ENCODE measurements at places on chromosomes 1 and 21.

- DNase-seq: no peak
Measured at GRCh38 chr1:205481629-205482151, 22.8 kb upstream of the CDK18 start.

DNA sequence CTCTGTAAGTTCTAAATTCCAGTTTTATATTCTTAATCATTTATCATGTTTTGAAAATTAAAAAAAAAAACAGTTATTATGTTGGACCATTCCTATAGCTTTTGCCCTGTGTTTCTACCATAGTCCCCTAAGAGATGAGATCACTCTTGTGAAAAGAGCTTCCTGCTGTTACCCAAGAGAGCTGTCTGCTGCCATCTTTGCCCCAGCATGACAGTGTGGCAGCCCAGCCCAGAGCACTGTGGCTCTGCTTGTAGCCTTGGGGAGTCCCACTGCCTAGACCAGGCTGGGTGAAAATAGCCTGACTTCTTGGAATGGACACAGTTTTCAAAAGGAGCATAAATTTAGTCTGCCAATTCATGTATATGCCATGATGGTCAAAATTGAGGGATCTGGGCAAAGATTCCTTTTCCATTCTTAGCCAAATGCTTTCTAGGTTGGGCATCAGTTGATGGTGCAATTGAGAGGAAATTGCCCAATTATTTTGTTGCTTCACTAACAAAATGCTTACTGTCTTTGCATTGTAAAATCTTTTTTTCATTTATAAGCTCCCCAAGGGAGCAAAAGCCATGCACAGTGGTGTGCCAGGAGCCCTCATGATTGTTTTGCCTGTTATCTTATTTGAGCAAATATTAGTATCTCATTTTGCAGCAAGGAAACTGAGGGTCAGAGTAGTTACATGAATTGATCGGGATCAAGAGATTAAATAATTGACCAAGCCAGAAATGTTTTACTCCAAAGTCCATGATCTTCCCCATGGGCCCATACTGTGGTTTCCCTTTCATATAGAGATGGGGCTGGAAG is 72.8 kb downstream of the ETS2 start:
- no peak for DNase-seq

DNA sequence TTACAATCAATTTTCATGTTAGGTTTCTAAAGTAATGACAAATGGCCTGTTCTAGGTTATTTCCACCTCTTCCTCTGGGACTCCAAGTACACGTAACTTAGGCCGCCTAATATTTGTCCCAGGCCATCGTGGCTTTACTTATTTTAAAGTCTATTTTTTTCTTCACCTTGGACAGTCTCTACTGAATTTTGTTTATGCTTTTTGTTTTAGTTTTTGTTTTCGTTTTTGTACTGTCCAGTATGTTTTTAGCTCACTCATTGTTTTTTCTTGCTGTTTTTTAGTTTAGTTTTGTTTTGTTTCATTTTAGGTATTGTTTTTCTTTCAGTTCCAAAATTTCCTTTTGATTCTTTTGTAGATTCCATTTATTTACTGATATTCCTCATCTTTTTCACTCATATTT is 187.7 kb upstream of the RNPC3 start:
- no peak for DNase-seq

GRCh38 chr1:31335007-31335406 is 37.9 kb downstream of the FABP3 start:
- DNase-seq: peak; percentile 66

- peak; percentile 67 for DNase-seq
Measured at GRCh38 chr1:151457911-151458801, 1.1 kb downstream of the POGZ start.

- DNase-seq: peak; percentile 12
Measured at GRCh38 chr1:158972841-158973240, 36.9 kb upstream of the IFI16 start.

DNA sequence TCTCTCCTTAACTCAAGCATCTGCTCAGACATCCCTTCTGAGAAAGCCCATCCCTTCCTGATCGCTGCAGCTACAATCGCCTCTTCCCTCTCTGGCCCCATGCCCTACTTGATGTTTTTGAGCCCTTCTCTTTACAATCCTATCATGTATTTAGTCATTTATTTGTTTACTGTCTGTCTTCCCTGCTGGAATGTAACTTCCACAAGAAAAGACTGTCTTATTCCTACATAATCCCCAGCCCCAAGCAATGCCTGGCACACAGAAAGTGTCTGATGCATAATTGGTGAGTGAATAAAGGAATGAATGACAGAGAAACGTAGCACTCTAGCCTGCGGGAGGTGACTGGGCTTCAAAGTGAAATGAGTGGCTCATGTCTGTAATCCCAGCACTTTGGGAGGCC is 25.4 kb downstream of the ECE1 start:
- no peak for DNase-seq

DNA sequence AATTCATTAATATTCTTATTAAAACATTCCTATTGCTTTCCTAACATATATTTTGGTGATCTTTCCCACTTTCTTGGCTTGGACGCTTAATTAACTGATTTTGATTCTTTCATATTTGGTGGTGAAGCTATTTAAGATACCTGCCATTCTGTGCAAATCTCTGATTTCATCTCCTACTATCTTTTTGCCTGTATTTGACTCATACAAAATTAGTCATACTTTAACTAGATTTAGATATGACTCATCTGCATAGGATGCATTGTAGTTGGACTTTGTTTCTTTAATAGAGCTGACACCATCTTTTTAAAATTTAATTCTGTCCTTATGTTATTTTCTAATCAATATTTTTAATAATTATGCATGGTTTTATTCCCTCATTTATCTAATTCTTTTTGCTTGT is 93.8 kb upstream of the PLPPR4 start:
- peak; percentile 82 for DNase-seq

GRCh38 chr1:34479731-34480130 is 275.1 kb upstream of the GJB5 start:
- DNase-seq: no peak

DNA sequence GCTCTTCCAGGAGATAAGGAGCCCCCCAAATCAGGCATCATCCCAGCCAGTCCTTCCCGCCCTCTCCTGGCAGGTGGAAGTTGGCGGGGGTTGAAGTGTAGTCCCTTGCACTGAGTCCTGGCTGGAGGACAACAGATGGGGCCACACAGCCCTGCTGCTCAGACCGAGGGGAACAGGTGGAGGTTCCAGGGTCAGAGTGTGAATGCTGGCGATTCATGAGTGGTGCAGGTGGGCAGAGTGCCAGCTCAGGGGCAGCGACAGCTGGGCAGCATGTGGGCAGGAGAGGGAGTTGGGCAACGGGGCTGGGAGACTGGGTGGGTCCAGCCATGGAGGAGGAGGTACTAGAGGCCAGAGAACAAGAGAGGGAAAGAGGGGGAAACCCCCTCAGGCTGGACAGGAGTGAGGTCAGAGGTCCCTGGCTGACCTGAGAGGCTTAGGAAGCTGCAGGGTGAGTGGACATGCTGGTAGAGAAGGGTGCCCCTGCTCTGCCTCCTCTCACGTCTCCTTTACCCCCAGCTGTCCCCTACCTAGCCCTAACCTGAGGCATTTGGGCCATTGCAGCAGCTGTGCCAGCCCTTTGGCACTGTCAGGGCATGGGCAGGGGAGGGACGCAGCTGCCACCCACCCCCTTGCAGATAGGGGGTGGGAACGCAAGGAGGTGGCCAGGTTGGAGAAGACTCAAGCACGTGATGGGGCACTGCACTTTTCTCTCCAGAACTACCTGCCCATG is 11.3 kb upstream of the ADORA1 start:
- DNase-seq: no peak

GRCh38 chr1:91541918-91542533 is 41.4 kb downstream of the CDC7 start:
- no peak for DNase-seq

DNA sequence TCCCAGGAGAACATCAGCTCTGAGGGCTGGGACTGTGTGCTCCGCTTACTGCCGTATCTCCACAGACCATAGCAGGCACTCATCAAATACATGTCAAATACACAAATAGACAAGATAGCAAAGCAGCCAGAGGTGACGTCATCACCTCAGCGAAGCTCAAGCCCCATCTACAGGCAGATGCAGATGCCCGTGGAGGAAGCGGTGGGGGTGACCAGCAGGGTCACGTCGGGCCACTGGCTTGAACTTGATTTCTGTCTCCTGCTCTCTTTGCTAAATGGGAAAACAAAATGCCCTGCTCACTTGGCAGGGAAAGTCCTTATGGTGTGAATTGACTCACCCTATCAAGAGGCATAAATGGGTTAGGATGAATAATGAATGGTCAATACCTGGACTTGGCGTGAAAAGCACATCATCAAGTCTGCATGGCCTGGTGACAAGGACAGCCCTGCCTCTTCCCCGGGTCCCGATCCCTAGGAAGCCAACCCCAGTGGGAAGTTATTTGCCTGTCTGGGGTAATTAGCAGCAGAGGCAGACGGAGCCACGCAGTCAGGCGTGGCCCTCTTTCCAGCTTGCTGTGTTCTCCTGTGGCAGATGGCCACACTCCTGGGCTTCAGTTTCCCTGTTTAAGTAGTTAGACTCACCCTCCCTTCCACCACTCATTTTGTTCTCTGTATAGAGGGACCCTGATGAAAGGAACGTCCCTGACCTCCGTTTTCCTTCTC is 536.0 kb downstream of the NPHP4 start:
- DNase-seq: no peak

DNA sequence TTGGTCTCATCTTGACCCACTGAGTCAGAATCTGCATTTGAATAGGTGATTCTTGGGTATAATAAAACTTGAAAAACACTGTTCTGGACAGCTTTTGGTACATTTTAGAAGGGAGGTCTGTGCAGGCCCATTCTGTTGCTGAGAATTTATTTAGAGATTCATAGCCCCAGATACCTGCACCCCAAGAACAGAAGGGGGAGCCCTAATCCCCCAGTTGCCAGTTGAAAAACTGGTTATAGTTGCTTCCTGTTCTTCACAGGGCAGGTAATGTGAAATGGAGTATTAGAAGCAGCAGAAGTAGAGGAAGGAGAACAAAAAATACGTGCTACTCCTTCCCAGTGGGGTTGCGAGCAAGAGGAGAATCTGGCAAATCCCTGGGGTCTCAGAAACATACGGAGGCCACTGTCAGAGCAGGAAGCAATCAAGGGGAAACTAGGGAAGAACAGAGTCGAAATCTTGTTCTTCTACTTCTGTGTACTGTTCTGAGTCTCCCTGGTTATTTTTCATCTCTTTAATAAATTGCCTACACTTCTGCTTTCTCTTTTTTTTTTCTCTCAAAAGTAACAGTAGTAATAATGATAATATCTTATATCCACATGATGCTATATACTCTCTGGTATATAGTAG is 4.6 kb upstream of the CLCA2 start:
- peak; percentile 36 for DNase-seq

GRCh38 chr1:161728376-161729226 is 7.3 kb downstream of the FCRLB start:
- DNase-seq: no peak

DNA sequence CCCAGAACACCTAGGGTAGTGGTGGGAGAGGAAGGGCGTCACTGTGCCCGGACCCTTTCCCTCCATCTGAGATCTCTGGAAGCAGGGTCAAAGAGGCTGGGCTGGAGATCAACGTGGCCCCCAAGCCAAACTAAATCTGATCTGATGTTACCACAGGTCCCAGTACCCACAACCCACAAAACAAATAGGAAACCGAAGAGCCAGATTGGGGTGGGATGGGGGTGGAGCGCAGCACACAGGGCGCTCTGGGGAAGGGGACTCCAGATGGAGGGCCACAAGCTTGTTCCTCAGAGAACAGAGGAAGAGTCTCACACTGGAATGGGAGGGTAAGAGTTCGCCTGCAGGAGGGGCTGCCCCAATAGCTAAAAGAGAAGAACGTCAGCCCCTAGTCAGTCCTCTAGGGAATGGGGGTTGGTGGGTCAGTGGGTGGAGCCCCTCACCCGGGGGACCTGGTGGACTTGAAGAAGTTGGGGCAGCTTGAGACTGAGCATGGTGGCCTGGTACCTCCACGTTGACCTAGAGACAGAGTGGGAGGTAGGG is 1.5 kb downstream of the PAQR6 start:
- no peak for DNase-seq

DNA sequence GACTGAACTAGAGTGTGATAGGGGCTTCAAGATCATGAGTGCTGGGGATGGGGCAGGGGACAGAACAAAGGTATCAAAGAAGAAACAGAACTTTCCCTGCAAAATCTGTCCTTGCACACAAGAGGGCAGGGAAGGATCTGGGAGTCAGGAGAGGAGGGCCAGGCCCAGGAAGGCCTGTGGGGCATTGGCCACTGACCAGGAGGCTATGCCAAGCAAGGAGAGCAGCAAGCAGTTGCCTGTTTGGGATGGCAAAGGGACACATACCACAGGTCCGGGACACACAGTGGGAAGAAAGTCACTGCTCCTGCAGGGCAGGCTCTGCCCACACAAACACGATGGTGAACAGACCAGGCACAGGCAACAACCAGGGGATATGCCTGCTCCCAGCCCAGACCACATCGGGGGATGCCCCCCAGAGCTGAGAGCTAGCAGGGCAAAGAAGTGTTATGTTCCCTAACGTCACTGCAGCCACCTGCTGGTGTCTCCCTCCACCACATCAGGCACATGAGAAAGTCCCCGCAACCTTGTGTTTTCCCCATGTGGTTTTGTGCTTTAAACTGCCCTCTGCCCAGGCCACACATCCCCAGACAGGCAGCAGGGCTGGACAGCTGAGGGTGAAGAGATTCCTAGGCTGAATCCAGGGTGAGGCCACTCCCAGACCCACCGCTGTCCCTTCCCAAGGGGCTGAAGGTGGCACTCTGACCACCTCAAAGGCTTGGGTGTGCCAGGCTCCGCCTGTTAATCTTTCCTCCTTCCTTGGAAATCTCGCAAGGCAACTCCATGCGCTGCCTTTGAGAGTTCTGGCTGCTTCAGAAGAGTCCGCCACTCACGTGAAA is 53.6 kb downstream of the KIF21B start:
- no peak for DNase-seq

DNA sequence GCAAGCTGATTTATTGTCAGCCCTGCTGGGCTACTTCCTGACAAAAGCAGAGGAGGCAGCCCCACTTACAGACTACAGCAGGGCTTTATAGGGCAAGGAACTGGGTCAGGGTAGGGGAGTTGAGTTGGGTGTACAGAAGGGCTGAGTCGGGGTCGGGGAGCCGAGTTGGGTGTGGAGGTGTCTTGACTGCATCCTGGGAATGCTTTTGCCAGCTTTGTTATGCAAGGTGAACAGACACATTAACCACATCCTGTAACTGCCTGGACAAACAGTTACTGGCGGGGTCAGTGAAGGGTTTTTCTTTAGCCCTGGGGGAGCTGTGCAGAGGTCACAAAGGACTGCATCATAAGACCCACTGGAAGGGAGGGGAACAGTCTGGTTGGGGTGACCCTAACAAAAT is 39.1 kb upstream of the GBP5 start:
- peak; percentile 91 for DNase-seq

GRCh38 chr21:14877581-14878228 is 187.1 kb downstream of the NRIP1 start:
- peak; percentile 93 for DNase-seq

GRCh38 chr1:6966326-6966725 is 181.1 kb downstream of the CAMTA1 start:
- DNase-seq: no peak
